ENCODE measurements at places on chromosomes 16 and 17. TPM values are rescaled to one million over a fixed set of nuclear protein-coding genes. Genes with fewer than 3 reads are reported as not detected.

The NOG gene
- total RNA-seq, result 0.70 TPM

The SPATA32 gene
- total RNA-seq, result not detected

The CXCL16 gene
- 3.9 TPM for total RNA-seq

The GPRC5B gene
- 90.0 TPM for total RNA-seq

The CIBAR2 gene
- total RNA-seq, result not detected

The C16orf96 gene
- total RNA-seq, result 0.05 TPM

The MT3 gene
- 5.9 TPM for total RNA-seq

The TMC5 gene
- total RNA-seq, result not detected

The HOXB7 gene
- 0.41 TPM for total RNA-seq

The TMEM114 gene
- not detected for total RNA-seq

The GDPD3 gene
- total RNA-seq, result 2.2 TPM

The CCL1 gene
- not detected for total RNA-seq

The ANKFY1 gene
- 23.3 TPM for total RNA-seq

All from Right ventricle myocardium inferior (tissue), 1 donor.